ENCODE measurements at places on chromosomes 6 and 20. TPM values are rescaled to one million over a fixed set of nuclear protein-coding genes. Genes with fewer than 3 reads are reported as not detected.

The LPA gene
- 0.05 TPM for polyA plus RNA-seq

The ECI2 gene
- 69.3 TPM for polyA plus RNA-seq

The OR2J3 gene
- not detected for polyA plus RNA-seq

The CLPSL2 gene
- polyA plus RNA-seq, result 2.3 TPM

The JPH2 gene
- 0.58 TPM for polyA plus RNA-seq

The ADGRF4 gene
- not detected for polyA plus RNA-seq

The OPRM1 gene
- not detected for polyA plus RNA-seq

The PI16 gene
- polyA plus RNA-seq, result 9.0 TPM

The FAM83C gene
- polyA plus RNA-seq, result not detected

DNA sequence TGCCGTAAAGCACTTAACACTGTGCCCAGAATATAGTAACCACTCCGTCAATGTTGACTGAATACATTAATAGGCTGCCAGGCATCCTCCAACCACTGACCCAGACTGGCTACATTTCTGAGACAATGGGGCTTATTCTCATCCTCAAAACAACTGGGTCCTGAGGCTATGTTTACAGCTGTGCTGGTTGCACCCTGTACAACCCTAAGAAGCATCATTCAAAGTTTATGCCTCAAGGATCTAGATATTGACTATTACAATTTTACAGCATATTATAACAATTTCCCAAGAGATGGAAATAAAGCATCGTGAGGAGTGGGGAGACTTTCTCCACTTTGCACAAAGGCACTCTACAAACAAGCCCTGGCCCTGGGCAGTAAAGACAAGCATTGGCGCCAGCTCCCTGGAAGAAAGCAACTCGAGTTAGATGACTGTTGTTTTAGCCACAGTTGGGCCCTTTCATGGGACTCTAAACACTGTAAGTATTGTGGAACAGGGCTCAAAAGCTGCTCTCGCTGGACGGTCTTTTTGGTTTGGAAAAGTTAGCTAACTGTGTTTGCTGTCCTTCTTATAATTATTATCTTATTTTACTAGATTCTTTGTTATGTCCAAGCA lies 30.2 kb downstream of the MYLIP start:
- DNase-seq, result no peak

- no peak for DNase-seq
These were observed 1.7 kb downstream of the HLA-DOB start for GRCh38 chr6:32815115-32815514.

DNA sequence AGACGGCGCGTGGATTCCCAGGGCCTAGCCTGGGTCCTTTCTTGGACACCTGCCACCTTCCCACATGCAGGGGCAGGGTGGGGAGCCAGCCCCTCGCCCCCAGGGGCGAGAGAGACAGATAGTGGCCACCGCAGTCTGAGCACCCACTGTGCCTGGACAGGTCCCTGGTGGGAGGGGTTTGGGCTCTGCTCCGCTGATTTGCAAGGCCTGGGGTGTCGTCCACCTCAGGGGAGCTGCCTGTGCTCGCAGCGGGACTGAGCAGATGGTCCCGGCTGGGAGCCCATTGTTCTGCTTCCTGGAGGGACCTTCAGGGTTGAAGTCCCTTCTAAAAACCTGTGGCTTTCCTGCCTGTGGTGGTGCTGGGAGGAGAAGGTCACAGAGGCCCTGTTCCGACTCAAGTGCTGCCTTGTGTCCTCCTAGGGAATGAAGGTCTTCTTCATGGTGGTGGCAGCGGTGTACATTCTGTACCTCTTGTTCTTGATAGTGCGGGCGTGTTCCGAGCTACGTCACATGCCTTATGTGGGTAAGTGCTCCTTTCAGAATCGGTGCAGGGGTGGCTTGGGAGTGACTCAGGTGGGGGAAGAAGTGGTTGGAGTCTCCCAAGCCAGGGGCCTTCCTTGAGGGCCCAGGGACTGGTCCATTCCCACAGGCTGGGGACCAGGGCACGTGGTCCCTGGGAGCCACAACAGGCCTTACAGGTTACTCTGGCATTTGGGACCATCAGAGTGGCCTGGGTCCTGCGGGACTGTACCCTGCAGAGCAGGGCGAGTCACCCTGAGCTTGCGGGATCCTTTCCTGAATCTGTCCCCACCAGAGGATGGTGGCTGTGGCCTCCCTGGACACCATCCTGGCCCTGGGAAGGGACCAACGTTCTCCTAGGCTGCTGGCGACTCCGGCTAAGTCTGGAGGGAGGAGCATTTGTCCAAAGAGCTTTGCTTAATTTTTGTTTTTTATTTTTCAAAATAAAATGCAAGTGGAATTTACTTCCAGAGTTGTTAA lies 19.6 kb downstream of the DYNLT1 start:
- DNase-seq, result no peak

- DNase-seq, result no peak
These were observed 10.4 kb upstream of the BCAS4 start for GRCh38 chr20:50784464-50784863.

GRCh38 chr20:14882846-14883245 lies 545.4 kb upstream of the FLRT3 start:
- DNase-seq, result no peak

DNA sequence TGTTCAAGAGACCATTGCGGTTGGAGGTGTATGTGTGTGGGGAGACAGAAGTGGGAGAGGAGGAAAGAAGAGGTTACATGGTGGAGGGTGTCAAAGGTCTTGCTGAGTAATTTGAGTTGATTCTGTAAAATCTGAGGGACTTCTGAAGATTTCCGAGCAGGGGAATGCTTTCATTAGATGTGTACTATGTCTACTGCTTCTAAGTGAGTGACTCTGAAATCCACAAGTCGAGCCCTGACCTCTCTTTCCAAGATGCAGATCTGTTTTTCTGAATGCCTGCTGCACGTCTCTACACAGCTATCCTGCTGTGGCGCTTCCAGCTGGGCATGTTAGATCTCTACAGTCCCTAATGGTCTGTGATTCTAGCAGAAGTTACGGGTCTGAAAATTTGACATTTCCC lies 209.8 kb downstream of the ATXN1 start:
- DNase-seq, result no peak

- no peak for DNase-seq
These were observed 45.8 kb downstream of the DOP1A start for GRCh38 chr6:83113258-83113657.

DNA sequence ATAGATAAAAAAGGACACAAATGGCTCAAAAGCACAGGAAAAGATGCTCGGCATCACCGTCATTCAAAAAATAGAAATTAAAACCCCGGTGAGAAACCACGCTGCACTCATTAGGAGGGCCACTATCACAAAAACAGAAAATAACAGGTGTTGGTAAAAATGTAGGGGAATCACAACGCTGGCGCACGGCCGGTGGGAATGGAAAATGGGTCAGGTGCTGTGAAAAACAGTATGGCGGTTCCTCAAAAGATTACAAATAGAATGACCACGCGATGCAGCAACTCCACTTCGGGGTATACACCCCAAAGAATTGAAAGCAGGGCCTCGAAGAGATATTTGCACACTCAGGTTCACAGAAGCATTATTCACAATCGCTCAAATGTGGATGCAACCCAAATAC lies 28.3 kb downstream of the NPEPL1 start:
- no peak for DNase-seq

DNA sequence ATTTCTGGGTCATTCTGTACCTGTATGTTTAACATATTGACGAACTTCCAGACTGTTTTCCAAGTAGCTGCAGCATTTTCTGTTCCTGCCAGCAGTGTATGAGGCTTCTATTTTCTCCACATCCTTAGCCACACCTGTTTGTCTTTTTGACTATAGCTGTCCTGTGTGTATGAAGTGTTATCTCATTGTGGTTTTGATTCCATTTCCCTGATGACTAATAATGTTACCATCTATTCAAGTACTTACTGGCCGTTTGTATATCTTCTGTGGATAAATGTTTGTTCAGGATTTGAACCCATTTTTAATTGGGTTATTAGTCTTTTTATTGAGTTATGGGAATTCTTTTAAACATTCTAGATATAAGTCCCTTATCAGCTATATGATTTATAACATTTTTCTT lies 95.2 kb downstream of the JAG1 start:
- no peak for DNase-seq

- no peak for DNase-seq
These were observed 246.3 kb upstream of the PREP start for GRCh38 chr6:105649192-105649591.

DNA sequence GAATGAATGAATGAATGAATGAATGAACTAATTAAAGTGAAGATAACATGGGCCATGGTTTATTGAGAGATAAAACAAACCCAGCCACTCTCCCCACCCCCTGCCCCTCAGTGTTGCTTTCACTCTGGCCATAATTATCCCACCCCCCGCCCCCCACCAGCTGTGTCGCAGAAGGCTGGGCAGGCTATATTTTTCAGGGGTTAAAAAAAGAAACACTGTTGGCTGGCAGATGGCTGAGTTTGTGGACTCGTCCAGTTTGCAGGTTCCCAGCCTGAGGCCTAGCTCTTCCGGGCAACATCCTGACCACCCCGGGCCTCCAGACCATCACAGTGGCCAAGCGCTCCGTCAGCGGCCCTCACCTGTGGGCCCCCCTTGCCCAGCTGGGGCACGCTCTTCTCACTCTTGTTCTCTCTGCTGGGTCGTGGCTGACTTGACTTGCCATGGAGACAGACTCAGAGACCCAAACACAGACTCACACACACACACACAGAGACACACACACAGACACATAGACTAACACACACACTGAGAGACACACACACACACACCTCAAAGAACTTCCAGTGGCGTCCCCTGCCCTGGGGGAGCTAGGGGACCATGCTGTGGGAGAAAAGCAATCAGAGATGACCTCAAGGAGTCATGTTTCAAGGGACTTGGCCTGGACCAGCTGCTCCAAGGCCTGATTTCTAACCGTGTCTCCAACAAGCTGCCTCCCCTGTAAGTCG lies 2.2 kb upstream of the GRM4 start:
- no peak for DNase-seq

- DNase-seq, result no peak
These were observed 3.4 kb upstream of the TMEM14C start for GRCh38 chr6:10719296-10719963.

DNA sequence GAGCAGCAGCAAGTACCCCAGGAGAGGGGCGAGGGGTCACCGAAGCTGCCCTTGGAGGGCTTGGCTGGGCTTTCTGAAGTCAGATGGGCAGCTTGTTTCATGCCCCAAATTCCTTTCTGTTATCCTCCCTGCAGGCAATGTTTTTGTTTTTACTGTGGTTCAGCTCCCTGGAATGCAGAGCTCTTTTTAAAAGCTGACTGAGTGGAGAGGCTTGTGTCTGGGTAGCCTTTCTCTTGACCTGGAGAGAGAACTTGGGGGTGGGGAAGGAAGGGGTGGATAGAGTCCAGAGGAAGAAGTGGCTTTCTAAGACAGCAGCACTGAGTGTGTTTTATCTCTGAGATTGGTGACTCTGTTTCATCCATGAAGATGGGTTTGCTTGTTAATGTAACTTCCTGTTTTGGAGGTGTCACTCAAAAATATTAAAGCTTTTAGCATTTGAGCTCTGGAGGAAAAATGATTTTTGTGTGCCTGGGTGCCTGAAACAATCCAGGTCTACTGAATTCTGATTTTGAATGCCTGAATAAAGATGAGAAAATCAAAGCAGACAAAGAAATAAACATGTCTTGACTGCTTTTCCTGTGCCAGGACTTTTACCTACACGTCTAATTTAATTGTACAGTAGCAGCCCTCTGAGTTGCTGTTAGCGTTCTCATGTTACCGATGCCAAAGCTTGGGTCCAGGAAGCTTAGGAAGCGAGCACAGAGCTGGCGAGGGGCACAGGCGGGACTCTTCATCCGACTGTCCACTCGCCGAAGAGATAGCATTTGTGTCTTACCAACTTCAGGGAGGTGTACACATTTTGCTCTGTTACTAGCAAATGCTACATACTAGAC lies 78.2 kb upstream of the EEF1E1 start:
- no peak for DNase-seq

DNA sequence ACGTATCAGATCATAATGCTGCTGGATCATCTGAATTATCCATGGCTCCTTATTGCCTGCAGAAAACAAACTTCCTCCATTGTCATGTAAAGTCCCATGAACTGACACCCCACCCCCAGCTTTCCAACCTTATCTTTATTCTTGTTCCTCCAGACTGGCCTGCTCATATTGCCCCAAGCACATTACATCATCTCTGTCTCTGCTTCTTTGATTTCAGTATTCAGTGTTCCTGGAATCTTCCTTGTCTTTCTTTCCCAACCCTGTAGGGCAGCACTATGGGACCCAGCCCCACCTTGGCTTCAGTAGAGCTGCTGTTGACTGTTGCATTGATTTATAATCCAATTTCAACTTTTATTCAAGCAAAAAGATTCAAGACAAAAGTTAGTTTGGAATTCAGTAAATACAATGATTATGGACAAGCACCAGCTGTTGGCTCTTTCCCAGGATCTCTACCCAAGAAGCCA lies 187.5 kb upstream of the ECI2 start:
- no peak for DNase-seq

DNA sequence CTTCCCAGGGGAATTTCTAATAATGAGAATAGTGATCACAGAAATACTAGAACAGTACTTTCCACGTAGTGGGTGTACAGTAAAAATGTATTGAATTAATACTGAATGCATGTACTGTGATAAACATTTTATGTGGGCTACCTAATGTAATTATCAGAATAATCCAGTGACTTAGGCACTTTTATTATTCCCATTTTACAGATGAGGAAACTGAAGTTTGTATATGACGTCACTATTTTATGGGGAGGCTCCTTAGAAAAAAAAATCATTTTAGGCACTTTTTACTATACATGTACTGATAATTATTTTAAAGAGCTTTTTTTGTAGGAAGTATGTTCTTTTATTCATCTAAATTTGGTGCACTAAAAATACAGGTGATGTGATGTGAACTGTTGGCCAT lies 275.6 kb upstream of the TAB2 start:
- DNase-seq, result no peak

GRCh38 chr6:4314201-4314707 lies 178.9 kb upstream of the ECI2 start:
- DNase-seq, result no peak

GRCh38 chr6:111038534-111039252 lies 48.6 kb upstream of the SLC16A10 start:
- DNase-seq, result no peak

DNA sequence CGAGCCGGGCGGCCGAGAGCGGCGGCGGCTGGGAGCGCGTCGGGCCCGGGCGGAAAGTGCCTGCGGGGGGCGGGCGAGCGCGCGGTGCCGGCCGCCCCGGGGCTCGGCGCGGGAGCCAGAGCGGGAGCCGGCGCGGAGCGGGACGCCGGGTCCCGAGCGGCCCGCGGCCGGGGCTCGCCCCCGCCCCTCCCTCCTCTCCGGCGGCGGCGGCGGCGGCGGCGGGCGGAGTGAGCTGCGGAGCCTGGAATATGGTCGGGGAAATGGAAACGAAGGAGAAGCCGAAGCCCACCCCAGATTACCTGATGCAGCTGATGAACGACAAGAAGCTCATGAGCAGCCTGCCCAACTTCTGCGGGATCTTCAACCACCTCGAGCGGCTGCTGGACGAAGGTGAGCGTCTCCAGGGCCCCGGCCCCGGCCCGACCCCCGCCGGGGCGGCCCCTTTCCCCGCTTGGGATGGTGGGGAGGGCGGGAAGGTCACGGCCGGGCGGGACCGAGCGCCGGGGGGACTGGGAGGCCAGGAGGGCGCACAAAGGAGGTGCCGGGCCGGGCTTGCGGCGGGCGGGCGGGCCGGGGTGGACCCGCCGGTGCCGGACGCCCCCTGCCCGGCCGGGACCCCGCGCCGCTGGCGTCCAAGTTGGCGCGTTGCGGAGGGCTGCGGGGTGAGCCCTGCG lies 565 bp downstream of the QKI start:
- DNase-seq, result no peak

- no peak for DNase-seq
These were observed 14.4 kb downstream of the ZNF217 start for GRCh38 chr20:53579266-53579580.

- DNase-seq, result no peak
These were observed 113.9 kb downstream of the PRDM1 start for GRCh38 chr6:106199998-106200397.

Measured in brain (organoid and tissue), 16 donors.